ENCODE measurements at places on chromosomes 11 and 22. TPM values are rescaled to one million over a fixed set of nuclear protein-coding genes. Genes with fewer than 3 reads are reported as not detected.

- H3K4me3 ChIP-seq: no peak overlapping the region
- H3K27me3 ChIP-seq: no peaks in the 10 kb centered on the region
- peaks cover 12% of the 10 kb centered on the region for H3K4me1 ChIP-seq
- peak overlapping the region; percentile 76 for H3K27ac ChIP-seq
- peak; percentile 34 for DNase-seq
These were observed 41.5 kb downstream of the CSTPP1 start for GRCh38 chr11:46978005-46978491.

- peaks cover 5% of the 10 kb centered on the region for H3K4me1 ChIP-seq
- no peak for DNase-seq
- H3K27me3 ChIP-seq: no peaks in the 10 kb centered on the region
- H3K36me3 ChIP-seq: no peaks in the 10 kb centered on the region
- H3K27ac ChIP-seq: no peak overlapping the region
These were observed 2.6 kb downstream of the ESAM start for GRCh38 chr11:124759266-124760204.

GLYATL1 gene
- not detected for total RNA-seq

PRAME gene
- total RNA-seq: not detected

GAL gene
- total RNA-seq: not detected

- no peaks in the 10 kb centered on the region for H3K27me3 ChIP-seq
- no peak overlapping the region for H3K4me3 ChIP-seq
- no peaks in the 10 kb centered on the region for H3K36me3 ChIP-seq
These were observed 63.2 kb upstream of the RRAS2 start for GRCh38 chr11:14422052-14422813.

DNA sequence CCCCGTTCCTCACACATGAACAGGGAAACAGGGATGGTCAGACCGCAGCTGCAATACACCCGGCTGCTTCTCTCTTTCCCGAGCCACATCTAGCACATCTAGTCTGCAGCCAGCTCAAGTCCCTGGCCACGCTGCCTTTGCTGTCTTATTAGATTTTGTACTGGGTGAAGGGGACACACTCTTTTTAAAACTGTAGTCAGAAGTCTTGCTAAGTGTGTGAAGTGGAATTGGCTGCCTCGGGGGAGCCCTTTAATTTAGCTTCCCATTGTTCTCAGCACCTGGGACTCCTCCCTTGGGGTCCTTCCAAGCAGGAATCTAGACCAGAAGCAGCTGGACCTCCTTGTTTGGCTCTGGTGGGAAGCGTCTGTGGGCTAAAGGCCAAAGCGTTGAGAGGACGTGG lies 420.0 kb downstream of the CTTN start:
- no peak overlapping the region for H3K27ac ChIP-seq
- no peak for DNase-seq
- H3K4me3 ChIP-seq: no peak overlapping the region
- no peaks in the 10 kb centered on the region for H3K27me3 ChIP-seq

TBX1 gene
- total RNA-seq: not detected

GRCh38 chr11:36750349-36750748 lies 152.3 kb upstream of the RAG2 start:
- H3K4me3 ChIP-seq: no peak overlapping the region
- peaks cover 26% of the 10 kb centered on the region for H3K27me3 ChIP-seq
- H3K4me1 ChIP-seq: peaks cover 10% of the 10 kb centered on the region
- DNase-seq: no peak
- no peaks in the 10 kb centered on the region for H3K36me3 ChIP-seq

- H3K4me3 ChIP-seq: no peak overlapping the region
- H3K4me1 ChIP-seq: peaks cover 16% of the 10 kb centered on the region
- no peak for DNase-seq
- no peaks in the 10 kb centered on the region for H3K36me3 ChIP-seq
These were observed 6.6 kb downstream of the HOATZ start for GRCh38 chr11:111521135-111521534.

DNA sequence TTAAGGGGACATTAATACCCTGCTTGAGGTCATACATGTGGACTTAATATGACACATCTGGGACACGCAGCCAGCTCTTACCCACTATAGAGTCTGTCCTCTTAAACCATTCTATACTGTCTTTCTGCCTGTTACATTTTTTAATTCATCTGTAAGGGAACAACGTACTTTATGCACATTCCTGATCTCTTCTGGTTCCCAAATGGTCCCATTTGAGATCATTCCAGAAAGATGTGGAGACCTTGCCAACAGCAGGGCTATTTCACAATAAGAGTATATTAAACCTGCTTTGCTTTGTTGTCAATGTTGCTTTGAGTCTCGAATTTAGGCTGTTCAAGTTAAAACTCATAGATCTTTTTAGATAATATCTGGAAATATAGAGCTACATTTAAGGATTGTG lies 332.2 kb upstream of the RAG2 start:
- H3K4me1 ChIP-seq: no peaks in the 10 kb centered on the region
- no peak overlapping the region for H3K27ac ChIP-seq
- DNase-seq: no peak
- no peak overlapping the region for H3K4me3 ChIP-seq

NXPE4 gene
- not detected for total RNA-seq

TIMP3 gene
- total RNA-seq: 44.9 TPM
